ENCODE measurements at places on chromosomes 2 and 18.

DNA sequence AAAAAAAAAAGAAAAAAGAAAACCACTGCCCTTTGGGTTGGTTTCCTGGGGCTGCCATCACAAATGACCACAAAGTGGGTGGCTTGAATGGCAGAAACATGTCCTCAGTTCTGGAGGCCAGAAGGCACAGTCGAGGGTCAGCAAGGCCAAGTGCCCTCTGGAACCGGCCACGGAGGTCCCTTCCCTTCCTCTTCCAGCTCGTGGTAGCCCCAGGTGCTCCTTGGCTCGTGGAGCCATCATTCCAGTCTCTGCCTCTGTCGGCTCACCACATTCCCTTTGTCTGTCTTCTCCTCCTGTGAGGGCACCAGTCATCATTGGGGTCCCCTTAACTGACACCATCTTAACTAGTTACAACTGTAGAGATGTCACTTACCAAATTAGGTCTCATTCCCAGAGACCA is 8.5 kb upstream of the NFATC1 start:
- no peak for DNase-seq

DNA sequence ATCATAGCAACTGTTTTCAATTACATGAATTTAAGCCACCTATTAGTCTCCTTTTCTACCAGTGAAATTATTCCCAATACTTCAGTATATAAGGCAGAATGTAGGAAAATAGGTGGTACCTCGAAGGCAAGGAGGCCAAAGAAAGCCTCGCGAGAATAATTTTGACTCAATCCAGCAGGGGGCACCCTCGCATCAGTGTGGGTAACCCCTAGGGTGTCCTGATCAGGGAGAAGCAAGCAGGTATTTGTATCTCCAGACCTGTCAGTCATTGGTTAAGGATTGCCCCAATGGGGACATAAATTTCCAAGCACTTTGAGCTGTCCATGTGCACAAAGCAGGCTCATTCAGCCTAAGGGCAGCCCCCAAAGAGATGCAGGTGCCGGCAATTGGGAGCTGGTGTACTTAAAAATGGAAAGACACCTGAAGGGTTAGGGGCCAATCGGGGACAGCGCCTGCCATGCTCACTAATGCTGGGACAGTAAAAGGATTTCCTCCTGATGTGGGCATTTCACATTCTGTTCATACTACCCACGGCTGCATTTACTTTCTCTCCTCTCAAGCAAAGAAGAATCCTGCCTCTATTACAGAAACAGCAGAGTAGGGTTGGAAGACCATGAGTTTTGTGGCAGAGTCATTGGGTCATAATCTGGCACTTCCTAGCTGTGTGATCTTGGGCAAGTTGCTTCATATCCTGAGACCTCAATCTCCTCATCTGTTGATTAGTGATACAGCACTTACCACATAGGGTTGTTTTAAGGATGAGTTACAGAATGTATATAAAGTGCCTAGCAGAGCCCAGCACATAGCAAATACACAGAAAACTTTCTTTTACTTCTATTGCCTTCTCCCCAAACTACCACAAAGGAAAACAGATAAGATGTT is 136.1 kb downstream of the ICOS start:
- peak; percentile 9 for DNase-seq

DNA sequence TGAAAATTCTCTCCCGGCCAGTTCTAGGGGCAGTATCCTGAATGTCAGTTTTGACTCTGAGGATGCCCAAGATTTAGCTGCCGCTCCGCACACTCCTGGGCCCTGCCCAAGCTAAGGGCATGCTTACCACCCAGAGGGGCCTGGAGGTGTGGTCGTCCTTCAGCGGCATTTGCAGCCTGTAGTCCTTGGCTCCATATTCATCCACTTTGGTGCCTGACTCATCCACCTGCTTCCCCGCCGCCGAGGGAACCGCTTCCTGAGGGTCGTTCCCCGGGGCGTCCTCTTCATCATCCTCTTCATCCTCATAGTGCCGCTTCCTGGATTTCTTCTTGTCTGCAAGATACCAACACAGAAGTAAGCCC is 577 bp downstream of the ERCC3 start:
- no peak for DNase-seq

GRCh38 chr2:127220102-127220767 is at the start of gene CYP27C1:
CYP27C1 (minus strand) TSS chr2:127220299; CDS start chr2:127220270, 29 bp downstream.
- no peak for DNase-seq

DNA sequence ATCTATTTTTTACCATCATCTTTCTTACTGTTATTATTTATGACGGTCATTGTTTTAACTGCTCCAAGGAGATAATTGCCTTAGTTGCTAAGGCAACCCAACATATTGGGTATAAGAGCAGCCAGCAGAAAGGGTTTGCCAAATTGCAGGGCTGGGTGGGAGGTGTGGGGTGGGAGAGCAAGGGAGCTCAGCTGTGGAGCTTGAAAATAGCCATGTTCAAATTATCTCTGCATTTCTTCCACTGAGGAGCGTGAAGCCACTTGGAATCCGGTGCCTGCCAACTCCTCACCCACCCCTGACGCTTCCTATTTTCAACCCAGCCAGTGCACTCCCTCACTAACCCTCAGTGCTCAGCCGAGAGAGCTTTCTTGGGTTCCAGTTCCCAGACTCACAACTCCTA is 60.8 kb downstream of the SETBP1 start:
- no peak for DNase-seq

DNA sequence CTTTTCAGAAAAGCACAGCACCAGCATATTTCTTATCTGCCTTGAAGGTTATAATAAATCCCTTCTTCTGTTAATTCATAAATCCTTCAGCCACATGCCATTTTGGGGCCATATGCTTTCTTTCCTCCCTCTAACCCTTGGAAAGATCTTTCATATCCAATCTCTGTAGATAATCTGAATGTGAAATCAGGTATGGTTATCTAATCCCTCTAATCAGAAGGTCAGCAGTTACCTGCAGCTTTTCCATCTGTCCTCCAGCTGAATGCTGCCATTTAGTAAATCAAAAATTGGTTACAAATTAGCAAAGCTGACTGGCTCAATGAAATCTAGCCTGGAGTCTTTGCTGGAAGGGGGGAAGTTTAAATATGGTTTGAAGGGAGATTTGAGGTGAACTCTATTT is 230.5 kb downstream of the PIK3C3 start:
- DNase-seq, result no peak

DNA sequence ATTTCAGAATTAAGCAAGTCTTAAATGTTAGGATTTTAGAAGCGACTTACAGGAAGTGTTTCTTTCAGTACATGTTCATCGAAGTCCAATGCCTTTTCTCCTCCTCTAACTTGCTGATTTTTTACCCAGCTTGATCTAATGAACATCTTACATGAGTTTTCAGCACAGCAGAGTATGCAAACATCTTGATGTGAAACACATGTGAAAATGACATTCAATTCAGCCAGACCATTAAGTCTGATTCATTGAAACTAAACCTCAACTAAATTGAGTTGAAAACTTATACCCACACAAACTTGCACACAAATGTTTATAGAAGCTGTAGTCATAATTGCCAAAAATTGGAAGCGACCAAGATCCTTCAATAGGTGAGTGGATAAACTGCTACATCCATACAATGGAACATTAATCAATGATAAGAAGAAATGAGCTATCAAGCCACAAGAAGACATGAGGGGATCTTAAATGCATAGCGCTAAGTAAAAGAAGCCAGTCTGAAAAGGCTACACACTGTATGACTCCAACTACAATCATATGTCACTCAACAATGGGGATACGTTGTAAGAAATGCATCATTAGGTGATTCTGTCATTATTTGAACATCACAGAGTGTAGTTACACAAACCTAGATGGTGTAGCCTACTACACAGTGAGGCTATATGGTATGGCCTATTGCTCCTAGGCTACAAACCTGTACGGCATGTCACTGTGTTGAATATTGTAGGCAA is 18.5 kb downstream of the PSTPIP2 start:
- DNase-seq, result no peak

DNA sequence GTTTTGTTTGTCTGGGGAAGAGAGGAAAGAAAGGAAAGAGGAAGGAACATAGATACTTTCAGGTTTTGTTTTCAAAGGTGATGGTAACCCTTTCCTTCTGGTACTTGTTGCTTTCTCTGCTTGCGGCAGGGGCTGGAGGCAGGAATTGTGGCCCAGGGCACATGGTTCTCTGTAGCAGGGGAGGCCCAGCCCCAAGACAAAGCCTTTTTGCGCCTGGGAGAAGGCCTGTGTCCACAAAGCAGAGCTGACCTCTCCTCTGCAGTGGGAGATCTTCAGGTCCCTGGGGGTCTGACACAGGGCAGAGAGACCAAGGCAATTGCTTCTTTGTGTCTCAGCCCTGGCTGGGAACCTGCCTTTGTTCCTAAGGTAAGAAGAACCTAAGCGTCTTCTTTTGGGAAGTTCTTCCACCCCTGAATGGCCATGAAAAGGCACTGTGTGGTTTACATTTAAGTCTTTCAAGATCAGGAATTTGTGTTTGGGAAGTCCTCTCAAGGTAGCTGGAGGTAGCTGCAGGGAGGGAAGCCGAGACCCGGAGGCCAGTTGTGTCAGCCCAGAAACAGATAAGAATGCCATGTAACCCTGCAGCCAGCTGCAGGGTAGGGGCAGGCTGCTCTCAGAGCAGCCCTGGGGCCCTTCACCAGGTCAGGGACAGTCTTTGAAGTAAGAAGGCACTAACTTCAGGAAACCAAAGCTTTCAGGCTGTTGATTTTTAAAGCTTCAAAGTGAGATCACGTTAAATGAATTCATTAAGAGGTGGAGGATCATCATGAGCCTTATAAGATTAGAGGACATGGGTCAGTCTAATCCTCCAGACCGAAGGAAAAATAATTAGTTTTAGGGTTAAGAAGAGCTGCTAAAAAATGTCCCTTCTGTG is 119.3 kb downstream of the STPG4 start:
- no peak for DNase-seq

DNA sequence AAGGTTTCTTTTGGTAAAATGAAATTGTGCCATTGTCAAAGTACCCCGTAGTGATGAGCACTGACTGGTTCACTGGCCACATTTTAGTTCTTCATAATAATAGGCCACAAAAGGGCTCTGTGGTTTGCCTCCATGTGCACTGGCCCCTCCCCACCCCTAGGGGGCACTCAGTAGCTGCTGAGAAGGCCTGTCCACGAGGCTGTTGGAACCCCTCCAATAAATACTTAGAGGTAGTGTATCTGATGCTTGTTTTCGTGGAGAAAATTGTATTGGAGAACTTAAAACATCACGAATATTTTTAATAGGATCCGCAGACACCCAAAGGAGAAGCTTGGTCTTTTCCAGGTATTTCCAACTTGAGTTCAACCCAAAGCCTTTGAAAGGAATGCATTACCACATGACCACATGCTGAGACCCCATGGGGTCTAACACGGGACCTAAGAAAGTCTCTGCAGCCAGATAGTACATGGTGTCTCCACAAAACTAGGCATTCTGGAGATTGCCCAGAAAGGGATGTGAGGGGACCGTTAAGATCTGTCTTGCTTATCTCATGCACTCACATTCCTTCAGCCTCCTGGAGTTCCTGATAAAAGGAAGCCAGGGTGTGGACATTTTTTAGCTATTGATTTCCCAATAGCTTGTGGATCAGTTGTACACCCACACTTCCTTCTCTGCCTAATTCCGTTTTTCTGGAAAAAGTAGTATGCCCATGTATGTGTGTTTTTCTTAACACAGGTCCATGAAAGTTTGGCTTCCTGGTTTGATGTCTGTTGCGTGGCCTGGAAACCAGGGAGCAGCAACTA is 28.5 kb upstream of the NOSTRIN start:
- DNase-seq, result no peak

DNA sequence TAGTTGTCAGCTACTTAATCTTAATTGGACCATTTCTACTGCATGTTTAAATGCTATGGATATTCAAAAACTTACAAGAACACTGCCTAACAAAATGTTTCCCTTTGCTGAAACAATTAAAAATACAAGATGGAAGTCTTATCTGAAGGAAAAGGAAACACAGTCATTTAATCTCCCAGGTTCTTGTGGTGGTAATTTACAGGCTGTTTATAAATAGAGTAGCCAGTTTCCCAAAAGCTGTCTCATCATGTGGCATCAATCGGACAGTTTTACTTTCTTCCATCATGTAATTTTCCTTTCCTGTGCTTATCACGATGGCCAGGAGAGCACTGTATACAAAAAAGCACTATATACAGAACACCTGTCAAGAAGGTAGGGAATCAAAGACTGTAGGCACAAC is 368.1 kb downstream of the ZEB2 start:
- DNase-seq, result no peak

GRCh38 chr2:232551250-232551638 is 755 bp downstream of the EIF4E2 start:
- DNase-seq, result no peak

DNA sequence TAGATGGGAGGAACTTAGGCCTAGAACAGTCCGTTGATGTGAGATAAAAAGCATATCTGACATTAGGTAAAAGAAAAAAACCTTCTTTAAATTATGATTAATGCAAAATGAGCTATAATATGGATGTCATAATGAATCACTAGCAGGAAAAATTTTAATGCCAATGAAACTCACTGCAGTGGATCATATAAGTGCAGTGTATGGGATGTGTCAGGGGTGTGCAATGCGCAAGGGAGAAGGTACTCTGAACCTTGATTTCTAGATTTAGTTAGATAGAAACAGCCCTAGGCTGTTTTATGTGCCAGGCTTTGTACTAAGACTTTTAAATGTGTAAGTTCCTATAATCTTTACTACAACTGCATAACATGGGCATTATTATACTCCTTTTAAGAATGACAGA is 50.4 kb upstream of the NXPH2 start:
- no peak for DNase-seq

GRCh38 chr2:224276251-224276650 is 125.7 kb downstream of the FAM124B start:
- DNase-seq, result no peak

- no peak for DNase-seq
These were observed 722 bp downstream of the MAP4K4 start for GRCh38 chr2:101698014-101698843.

GRCh38 chr2:20666304-20667150 is at the start of gene GDF7:
GDF7 (plus strand) TSS chr2:20667144; CDS start chr2:20667240, 96 bp downstream.
- peak; percentile 46 for DNase-seq

DNA sequence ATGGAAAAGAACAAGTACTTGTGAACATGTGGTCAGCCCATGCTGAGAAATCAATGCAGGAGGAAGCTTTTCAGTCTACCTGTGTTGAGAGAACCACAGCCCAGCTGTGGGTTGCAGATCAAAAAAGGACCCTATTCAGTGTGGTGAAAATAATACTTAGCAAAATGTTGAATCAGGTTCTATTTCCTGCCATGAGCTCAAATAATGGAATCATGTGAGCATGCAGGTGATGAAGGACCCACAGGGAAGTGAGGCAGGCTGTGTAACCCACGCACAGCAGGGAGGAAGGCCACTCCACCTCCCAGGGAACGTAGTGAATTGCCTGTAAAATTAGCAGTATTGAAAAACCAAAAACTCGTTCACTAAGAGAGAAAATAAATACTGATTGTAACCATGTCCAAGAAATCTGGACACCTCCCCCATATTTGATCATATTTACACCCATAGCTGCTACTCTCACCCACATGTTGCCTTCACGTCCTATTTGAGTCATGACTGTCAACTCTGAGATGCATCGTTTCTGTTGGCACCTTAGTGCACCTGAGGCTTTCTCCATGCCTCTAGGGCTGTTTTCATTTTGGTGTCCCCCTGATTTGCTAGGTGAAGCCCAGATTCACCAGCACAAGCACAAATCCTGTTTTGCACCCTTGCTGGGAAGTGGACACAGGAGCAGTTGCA is 20.5 kb upstream of the BCL2L11 start:
- no peak for DNase-seq

Measured in CD4-positive, alpha-beta T cell treated with Interferon gamma for 1 hour (primary cell).